ENCODE measurements at places on chromosomes 7 and 10.

DNA sequence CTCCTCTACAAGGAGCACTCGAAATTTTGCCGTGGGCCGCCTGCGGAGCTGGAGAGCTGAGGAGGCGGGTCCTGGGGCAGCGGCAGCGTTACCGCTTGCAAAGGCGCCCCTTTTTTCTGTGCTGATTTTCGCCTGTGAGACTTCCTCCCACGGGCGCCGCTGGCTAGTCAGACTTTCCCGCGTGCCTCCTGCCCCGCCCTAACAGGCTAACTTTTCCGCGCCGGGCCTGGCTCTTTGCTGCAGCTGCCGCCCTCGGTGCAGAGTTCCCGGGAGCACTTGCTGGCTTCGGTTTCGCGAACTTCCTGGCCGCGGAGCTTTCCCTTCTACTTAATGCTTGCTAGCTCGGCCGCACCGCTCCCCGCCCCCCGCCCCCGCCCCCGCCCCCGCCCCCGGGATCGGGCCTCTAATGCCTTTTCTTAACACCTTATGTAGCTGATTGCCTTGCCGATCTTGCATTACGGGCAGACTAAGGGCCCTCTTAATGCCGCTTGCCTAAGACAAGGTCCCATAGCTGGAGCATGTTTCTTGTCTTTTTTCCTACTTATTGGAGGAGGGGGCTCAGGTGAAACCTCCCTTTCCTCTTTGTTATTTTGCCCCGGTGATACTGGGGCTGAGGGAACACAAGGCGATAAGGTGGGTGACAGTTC is 37.9 kb upstream of the RASGEF1A start:
- DNase-seq: no peak

- no peak for DNase-seq
Measured at GRCh38 chr7:18016547-18017444, 10.8 kb downstream of the PRPS1L1 start.

DNA sequence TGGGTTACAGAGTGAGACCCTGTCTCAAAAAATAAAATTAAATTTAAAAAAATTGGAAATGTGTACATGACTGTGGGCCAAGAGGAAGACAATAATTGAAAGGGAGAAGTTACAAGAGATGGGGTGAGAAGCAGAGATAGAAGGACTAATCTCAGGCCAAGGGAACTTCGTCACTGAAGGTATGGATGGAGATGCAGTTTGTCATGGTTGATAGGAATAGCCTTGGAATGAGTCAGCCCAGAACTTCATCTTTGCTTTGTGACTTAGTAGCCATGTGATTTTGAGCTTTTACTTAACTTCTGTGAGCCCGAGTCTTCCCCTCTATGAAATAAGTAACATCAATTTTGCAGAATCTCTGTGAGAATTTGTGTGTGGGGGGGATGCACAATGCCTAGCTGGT is 6.5 kb upstream of the PODXL start:
- DNase-seq: no peak

- DNase-seq: no peak
Measured at GRCh38 chr7:100835903-100836811, 8.8 kb upstream of the EPHB4 start.

DNA sequence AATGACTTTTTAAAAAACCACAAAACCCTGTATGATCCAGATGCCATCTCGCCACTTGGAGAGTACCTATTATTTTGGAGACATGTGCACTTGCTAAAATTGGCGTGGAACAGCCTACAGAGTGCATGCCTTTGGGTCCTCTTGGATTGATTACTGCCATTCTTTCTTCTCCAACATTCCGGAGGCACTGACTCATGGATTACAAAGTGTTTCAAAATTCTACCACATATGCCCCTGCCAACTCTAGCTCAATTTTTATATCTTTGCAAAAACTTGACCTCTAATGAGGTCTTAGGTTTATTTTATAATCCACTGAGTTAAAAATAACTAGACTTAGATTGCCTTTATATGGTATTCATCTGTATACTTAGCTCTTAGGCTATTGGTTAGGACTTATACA is 55.8 kb upstream of the KIF5B start:
- no peak for DNase-seq

DNA sequence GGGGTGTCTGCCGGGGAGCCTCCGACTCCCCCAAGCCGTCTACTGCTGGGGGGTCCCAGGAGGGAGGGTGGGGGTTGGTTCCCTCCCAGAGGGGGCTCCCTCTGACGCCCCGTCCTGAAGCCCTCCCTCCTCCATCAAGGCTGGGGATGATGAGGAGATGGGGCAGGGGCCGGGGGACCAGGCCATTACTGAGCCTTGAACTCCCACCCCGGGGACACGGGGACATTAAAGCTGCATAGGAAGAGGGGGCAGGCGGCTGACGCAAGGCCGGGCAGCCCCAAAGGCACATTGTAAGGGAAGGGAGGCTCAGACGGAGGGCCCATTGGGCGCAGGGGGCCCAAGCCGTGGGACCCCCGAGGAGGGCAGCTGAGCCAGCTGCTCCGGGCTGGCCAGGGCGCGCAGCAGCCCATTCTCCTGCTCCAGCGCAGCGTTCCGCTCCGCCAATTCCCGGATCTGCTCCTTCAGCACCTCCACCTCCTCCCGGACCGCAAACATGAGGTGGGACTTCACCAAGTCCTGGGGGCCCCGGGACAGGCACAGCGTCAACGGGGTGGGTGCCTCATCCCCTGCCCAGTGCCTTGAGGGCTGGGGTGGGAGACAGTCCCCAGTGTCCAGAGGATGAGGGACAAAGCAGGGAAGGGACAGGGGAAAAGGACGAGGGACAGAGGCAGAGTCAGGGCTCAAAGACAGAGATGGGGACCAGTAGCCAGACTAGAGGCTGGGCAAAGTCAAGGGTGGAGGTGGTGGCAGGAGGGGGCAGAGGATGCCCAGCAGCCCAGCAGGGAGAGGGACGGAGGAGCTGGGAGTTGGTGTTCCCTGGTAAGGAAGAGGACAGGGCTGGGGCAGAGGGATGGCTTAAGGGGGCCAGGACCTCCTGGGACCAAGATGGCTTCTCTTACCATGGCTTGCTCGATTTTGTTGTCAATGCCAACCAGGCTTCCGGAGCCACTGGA is 2.9 kb upstream of the SPACDR start:
- DNase-seq: no peak

DNA sequence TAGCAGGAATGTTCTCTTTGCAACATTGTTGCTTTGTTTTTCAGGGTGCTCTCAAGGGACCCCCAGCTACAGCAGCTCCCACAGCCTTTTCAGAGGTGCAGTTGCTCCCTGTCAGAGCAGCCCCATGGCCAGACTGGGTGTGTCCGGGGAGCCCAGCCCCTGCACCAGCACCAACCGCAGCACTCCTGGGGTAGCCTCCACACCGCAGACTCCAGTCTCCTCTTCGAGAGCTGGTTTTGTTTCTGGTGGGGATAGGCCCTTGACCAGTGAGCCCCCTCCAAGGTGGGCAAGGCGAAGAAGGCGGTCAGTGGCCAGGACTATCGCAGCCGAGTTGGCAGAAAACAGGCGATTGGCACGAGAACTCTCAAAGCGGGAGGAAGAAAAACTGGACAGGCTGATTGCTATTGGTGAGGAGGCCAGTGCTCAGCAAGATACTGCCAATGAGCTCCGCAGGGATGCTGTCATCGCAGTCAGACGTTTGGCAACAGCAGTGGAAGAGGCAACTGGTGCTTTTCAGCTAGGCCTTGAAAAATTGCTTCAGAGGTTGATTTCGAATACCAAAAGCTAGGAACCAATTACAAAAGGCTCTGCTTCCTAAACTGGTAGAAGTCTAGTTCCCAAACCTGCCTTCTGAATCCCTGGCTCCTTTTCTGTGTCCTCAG is 5.4 kb downstream of the HSPA14 start:
- no peak for DNase-seq

Measured in BE2C (cell line).